DMS79 treated with DMSO at 0.1 percent for 48 hours (cell line): ENCODE measurements at places on chromosomes 7 and 10.

DNA sequence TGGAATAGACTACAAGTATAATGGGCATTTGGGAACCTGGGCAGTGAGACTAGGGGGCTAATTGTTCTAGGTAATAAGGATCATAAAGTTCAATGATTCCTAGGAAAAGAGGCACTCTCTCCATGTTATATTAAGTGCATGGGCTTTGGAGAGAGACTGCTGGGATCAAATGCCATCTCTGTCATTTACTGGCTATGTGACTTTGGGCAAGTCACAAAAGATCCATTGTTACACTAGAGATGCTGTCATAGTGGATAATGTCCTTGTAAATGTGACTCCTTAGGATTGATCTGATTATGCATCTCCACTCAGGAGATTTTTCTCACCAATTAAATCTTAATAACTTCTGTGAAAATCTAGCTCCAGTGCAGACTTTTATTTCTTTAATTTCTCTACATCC is 156.3 kb upstream of the CACNA2D1 start:
- DNase-seq, result no peak

GRCh38 chr7:107251963-107252362 is 83.2 kb downstream of the HBP1 start:
- DNase-seq, result no peak

- DNase-seq, result no peak
Measured at GRCh38 chr10:119370972-119371703, 163.8 kb downstream of the GRK5 start.

DNA sequence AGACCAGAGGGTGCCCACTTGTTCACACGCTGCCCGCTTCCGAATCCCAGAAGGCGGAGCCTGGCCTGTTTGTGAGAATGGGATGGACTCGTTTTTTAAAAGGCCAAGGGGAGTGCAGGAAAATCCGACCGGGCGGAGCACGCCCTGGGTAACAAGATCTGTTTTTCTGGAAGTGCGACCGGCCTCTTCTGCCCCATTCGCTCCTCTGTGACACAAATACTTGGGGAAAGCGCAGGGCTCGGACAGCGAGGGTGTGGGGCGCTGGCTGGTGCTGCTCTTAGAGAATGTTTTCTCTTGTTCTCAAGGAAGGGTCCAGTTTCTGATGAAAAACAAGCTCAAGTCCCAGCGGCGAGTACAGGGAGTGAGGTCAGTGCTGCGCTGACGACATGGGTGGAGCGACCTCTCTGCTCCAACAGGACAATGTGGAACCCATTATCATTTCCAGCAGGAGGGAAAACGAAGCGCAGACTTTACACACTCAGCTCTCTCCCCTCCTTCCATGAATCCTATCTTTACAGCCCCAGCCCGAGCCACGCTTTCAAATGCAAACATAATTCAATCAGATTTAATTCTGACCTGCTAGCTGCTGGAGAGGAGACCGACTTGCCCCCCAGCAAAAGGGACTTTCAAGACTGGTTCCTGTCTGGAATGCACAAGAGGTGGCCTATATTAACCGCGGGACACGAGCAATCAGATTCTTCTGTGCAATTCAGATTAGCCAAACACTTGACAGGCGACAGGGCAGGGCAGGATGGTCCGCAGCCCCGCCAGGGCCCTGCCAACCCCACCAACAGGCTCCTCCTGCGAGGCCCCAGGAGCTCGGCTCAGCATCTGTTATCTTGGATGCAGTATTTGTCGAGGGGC is 1.1 kb downstream of the RADIL start:
- DNase-seq, result peak; percentile 16

DNA sequence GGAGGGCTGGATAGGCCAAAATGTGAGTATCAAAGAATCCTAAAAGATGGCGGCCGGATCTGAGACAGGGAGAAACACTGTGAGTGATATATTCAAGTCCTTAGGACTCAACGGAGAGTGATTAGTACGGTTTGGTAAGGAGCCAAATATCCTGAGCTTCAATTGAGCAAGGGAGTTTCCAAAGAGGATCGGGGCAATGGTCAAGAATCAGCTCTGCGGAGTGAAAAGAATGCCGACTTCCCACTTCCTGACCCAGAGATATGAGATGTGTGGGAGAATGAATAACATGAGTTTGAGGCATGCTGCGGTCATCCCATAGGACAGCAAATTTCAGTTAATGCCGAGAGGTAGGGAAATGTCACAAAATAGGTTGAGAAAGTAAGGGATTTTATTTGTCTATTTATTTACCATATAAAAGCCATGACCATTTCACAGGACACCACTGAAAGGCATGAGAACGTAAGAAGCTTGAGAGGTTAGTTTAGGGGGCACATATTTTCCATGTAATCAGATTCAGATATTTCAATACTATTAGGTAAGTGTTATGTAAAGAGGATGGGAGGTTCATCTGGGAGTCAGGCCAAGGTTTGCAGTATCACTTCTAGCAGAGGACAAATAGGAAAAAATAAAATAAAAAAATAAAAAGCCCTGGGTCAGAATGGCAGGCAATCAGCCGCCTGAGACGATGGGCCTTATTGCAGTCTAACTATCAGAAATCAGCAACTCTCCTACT is 165.6 kb downstream of the HGF start:
- DNase-seq, result no peak

DNA sequence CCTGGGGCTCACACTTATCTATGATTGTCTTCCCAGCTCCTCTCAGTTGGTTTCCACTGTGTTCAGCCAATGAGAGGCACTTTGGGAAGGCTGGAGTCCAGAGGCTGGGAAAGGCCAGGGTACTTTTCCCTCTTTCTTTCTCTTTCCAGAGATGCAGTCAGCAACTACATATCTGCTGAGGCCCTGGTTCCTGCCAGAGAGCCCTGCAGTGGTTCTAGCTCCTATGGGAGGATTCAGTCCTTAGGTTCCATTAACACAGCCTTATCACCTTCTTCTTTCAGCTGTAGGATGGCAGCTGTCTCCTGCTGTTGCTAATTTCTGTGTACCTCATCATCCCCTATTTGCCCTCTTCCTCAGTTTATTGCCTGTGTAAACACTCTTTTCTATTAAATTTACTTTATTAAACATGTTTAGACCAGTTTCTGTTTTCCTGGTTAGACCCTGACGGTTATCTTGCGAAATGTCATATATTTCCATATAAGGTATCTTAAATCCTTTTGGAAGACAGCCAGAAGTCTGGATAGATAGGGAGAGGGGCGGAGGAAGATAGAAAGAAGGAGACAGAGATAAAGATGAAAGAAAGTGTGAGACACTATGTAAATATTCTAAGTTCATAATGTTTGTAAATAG is 100.3 kb downstream of the HGF start:
- DNase-seq, result no peak

GRCh38 chr7:141976524-141977245 is 3.1 kb upstream of the TAS2R38 start:
- DNase-seq, result no peak

DNA sequence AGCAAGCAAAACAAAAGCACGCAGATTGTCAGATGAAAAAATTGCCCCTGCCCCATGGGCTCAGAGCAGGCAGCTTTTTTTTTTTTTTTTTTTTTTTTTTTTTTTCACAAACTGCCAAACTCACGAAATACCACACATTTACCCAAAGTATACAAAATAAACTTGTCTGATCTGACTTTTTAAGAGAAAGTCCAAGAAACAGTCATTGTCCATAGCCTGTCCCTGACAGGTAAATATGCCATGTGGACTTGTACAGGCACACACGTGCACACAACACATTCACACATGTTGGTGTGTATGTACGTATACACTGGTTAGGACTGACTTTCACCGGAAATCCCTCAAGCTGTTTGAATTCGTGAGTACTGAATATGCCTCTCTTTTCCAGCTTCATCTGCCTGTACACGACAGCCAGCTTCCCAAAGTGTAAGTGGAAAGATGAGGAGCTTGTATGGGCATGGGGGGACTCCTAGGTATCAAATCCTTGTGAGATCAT is 929 bp upstream of the HGF start:
- DNase-seq, result no peak

DNA sequence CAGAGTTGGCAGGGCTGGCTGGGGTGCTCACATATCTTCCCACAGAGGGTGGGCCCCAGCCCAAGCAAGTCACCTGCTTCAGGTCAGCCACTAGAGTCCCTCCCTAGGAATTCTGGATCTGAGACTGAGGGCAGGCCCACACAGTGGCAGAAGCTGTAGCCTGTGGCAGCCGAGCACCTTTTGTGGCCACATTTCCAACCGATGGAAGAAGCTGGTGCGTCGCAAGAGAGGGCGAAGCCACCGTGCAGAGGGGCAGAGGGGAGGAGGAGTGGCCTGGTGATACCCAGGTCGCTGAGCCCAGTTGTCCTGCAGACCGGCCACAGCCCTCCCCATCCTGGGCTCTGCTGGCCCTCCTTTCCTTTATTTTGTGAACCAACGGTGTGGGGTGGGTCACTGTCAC is 5.3 kb downstream of the POLM start:
- no peak for DNase-seq

DNA sequence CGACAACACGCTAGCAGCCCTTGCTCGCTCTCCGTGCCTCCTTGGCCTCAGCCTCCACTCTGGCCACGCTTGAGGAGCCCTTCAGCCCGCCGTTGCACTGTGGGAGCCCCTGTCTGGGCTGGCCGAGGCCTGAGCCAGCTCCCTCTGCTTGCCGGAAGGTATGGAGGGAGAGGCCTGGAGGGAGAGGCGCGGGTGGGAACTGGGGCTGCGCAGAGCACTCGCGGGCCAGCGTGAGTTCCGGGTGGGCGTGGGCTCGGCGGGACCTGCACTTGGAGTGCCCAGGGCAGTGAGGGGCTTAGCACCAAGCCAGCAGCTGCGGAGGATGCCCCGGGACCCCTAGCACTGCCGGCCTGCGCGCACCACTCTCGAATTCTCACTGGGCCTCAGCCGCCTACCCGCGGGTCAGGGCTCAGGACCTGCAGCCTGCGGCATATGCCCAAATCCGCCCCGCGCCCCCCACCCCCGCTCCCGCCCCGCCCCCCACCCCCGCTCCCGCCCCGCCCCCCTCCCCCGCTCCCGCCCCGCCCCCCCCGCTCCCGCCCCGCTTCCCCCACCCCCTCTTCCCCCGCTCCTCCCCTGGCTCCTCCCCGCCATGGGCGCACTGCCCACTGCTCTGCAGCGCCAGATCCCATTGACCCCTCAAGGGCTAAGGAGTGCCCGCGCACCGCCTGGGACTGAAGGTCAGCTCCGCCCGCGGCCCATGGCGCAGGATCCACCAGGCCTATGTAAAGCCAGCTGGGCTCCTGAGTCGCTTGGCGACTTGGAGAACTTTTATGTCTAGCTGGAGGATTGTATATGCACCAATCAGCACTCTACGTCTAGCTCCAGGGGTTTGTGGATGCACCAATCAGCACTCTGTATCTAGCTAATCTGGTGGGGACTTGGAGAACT is 15.9 kb upstream of the ACBD5 start:
- DNase-seq, result no peak

DNA sequence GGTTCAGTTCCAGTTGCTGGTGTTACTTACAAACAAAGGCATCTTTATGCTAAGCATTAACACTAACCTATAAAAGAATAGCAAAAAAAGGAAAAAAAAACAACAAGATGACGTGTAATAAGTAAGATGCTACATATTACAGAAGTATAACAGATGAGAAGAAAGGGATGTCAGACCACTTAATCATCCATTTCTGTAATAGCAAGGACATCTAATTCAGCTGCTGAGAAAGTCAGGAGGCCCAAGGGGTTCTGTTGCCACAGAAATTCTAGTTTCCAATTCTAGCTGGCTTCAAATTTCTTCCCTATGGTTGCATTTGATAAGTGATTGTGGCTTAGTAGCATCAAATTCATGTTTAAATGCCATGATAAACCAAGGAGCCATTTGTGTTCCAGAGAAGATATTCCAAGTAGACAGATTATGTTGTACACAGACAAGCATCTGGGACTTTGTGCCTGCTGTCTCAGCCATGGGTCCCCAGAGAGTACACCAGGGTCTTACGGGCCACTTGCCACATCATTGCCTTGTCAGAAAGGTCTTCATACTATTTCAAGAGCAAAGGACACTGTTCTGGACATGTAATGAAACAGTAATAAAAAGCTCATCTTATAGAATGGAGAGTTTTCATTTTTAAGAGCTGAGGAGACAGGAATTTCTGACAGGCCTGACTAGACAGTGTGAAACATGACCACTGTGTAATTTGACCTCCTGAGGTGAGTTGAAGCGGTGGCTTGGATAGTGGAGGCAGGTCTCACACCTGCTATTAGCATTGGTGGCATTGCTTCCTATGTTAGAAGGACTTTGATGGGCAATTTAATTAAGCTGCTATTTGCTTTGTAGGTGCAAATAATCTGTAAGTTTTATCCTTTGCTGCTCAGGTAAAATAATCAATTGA is 4.2 kb upstream of the ASB4 start:
- DNase-seq, result no peak

- DNase-seq, result no peak
Measured at GRCh38 chr7:90445633-90446032, 23.8 kb upstream of the PTTG1IP2 start.

GRCh38 chr10:126420567-126421300 is 32.5 kb upstream of the ADAM12 start:
- no peak for DNase-seq

GRCh38 chr7:107971613-107972012 is 31.3 kb downstream of the LAMB1 start:
- no peak for DNase-seq

GRCh38 chr7:128108641-128109423 is 77.6 kb upstream of the LRRC4 start:
- no peak for DNase-seq

- no peak for DNase-seq
Measured at GRCh38 chr7:30329716-30330115, 45.3 kb downstream of the ZNRF2 start.

GRCh38 chr10:26359670-26360069 is 78.5 kb upstream of the APBB1IP start:
- no peak for DNase-seq

- DNase-seq, result peak; percentile 52
Measured at GRCh38 chr7:44489955-44490350, 505 bp downstream of the NUDCD3 start.

GRCh38 chr10:11300563-11300962 is 282.9 kb downstream of the CELF2 start:
- DNase-seq, result no peak

DNA sequence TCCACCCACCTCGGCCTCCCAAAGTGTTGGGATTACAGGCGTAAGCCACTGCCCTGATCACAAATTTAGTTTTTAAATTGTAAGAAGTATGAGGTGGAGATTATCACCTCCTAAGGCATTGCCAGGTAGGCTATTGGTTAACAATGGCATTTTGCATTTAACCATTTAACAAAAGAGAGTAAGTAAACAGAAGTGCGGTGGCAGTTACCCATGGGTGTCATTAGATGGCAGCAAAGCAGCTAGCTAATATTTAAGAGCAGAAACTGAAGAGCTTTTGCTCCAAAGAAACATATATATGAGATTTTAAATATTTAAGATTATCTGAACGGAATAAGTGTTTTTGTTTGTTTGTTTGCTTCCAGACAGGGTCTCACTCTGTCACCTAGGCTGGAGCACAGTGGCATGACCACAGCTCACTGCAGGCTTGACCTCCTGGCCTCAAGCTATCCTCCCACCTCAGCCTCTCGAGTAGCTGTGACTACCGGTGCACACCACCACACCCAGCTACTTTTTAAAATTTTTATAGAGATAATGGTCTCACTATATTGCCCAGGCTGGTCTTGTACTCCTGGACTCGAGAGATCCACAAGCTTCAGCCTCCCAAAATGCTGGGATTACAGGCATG is 325.5 kb upstream of the C7orf33 start:
- peak; percentile 44 for DNase-seq
